AG20443 (cell line): ENCODE measurements at places on chromosomes 5 and 9.

- no peak for DNase-seq
Measured at GRCh38 chr5:4579679-4580078, 560.5 kb upstream of the ADAMTS16 start.

DNA sequence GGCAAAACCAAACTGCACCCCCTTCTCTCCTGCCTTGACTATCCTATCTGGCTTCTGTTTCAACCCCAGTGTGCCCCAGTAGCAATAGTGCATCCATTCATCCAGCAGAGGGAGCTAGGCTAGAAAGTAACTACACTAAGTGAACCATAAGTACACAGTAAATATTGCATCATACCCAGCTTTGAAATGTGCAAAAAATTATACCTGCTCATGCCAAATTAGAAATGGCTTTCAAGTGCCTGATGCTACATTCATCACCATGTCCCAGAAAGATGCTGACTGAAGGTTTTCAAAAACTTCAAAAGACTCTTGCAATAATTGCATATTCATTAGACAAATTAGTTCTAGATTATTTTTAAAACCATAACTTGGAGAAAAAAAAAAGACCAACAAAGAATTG lies 153.5 kb downstream of the PRELID2 start:
- peak; percentile 64 for DNase-seq

DNA sequence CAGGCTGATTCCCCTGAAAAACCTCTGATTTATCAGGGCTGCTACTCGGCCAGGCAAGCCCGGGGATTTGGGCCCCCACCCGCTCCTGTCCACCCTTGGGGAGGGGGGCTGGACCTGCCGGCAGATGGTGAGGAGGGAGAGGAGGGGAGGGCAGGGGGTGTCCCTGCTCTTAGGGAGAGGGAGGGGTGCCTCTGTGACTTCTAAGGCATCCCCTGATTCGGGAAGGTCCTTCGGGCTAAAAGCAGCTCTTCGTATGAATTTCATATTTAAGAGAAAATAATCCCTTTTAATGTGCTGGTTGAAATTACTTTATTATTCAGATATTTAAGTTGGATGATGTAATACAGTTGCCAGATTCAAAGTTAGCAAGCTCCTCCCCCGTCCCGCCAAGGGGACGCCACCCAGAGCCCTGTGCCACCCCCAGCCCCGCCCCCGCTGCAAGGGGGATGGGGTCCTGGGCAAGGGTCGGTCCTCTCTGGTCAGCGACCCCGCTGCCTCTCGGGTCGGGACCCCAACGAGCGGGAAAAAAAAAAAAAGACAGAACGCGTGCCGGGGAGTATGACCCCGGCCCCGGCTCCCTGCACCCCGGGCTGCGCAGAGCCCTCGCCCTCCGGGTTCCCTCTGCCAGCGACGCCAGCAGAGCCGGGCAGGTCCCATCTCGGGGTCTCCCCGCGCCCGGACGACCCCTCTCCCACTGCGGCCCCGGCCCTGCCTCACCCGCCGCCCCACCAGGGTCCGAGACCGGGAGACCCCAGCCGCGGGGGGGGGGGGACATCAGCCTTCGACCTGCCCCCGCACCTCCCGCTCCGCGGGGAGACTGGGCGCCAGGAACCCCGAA lies 12.4 kb downstream of the LHX3 start:
- DNase-seq = no peak

DNA sequence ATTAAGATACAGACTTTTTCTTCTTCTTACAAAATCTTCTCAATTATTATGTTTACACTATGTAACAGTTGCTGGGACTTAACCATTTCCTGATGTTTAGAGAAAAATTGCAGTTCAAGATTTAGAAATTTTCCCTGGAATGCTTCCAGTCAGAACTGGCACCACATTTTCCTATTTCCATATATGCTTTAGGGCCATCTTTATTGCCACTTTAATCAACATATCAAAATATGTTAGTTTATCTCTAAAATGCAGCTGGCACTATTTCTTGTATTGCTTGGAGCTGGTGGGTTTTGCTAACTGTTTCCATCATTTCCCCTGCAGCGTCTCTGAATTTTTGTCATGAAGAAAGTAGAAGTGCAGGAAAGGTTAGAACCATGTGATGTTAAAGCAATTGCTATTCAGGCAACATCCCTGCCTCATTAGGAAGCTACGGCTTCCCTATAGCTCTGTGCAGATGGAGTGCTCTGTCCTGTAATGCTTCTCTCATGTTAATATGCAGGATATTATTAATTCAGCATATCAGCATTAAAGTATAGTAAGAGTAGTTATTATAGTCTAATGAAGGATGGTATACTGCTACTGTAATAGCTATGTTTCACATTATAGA lies 269.1 kb downstream of the MTRR start:
- no peak for DNase-seq

GRCh38 chr5:146699664-146700418 lies 178.7 kb downstream of the PPP2R2B start:
- DNase-seq = no peak

DNA sequence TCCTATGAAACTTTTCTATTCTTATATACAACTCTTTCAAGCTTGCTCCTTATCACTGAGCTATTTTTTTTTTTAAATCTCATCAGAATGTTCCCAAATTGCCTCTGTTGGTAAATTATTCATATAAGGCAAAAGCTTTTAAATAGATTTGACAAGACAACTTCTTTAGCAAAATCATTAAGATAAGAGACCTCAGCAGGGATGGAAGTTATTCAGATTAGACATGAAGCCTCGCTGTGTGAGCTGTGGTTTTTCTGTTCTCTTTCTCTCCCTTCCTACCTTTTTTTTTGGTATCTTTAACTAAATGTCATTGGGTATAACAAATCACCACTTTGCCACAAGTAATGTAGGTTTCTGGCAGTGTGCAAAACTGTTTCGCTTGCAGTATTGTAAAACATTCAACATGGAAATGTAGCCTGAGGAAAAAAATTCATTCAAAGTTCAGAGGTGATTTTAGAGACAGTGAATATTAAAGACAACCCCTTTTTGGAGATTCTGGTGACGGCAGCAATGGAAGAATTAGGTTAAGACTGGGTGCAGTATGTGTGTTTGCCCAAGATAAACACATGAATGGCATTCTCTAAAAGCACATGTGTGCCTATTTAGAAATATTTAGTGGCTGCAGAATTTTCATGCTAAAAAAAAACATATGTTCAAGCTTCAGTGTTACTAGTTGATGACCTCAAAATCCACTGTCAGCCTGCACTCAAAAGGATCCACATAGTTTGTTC lies 467.1 kb downstream of the ZNF608 start:
- no peak for DNase-seq
